Adrenal gland (tissue), 19 donors: ENCODE measurements at places on chromosomes 1 and 21. TPM values are rescaled to one million over a fixed set of nuclear protein-coding genes. Genes with fewer than 3 reads are reported as not detected.

- H3K4me1 ChIP-seq = no peaks in the 10 kb centered on the region
- no peak for DNase-seq
- H3K36me3 ChIP-seq = no peaks in the 10 kb centered on the region
- no peak overlapping the region for H3K27ac ChIP-seq
- no peak overlapping the region for H3K4me3 ChIP-seq
Measured at GRCh38 chr1:209561532-209561931, 22.0 kb upstream of the CAMK1G start.

DNA sequence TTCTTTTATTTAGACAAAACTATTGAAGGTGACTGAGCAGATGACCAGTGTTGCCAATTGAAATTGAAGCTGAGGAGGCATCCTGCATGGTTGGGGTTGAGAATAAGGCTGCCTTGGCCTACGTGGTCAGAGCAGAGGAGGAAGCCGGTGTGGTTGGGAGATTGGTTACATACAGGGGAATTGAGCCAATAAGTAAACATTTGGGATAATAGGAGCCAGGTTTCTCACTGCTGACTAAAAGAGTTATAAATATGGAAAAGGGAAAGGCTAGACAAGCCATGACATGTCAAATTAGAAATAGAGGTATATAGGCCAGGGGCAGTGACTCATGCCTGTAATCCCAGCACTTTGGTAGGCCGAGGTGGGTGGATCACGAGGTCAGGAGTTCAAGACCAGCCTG is 15.8 kb downstream of the SNX7 start:
- H3K27ac ChIP-seq = no peak overlapping the region
- H3K36me3 ChIP-seq = no peaks in the 10 kb centered on the region
- no peaks in the 10 kb centered on the region for H3K27me3 ChIP-seq
- DNase-seq = no peak

DNA sequence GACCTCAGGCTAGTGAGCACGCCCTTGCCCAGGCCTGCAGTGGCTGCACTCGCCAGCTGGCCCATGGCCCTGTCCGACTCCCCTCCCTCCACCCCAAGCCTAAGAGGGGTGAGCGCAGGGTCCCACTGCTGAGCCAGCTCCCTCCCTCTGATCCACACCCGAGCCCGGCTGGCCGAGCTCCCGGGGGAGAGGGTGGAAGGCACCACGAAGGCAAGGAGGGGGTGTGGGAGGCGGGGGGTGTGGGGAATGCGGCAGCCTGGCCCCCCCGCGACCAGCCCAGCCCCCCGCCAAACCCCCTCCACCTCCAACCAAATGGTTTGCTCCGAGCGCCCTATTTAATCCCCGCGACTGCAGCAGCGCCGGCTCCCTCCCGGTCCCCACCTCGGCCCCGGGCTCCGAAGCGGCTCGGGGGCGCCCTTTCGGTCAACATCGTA is at the start of gene CADM3:
Gene CADM3 (plus strand): TSS at position 362 of the 434 bp plus-strand sequence. CDS start 151 bp downstream, outside the sequence.
- no peak within 1 kb of the TSS for H3K27ac ChIP-seq
- peaks cover 27% of the 10 kb centered on the region for H3K27me3 ChIP-seq
- no peaks in the 10 kb centered on the region for H3K36me3 ChIP-seq
- no peak for DNase-seq

- H3K27me3 ChIP-seq = no peaks in the 10 kb centered on the region
- DNase-seq = no peak
- no peaks in the 10 kb centered on the region for H3K36me3 ChIP-seq
- no peaks in the 10 kb centered on the region for H3K4me1 ChIP-seq
- H3K27ac ChIP-seq = no peak overlapping the region
Measured at GRCh38 chr1:187842406-187843165, 1013.8 kb downstream of the PLA2G4A start.

DNA sequence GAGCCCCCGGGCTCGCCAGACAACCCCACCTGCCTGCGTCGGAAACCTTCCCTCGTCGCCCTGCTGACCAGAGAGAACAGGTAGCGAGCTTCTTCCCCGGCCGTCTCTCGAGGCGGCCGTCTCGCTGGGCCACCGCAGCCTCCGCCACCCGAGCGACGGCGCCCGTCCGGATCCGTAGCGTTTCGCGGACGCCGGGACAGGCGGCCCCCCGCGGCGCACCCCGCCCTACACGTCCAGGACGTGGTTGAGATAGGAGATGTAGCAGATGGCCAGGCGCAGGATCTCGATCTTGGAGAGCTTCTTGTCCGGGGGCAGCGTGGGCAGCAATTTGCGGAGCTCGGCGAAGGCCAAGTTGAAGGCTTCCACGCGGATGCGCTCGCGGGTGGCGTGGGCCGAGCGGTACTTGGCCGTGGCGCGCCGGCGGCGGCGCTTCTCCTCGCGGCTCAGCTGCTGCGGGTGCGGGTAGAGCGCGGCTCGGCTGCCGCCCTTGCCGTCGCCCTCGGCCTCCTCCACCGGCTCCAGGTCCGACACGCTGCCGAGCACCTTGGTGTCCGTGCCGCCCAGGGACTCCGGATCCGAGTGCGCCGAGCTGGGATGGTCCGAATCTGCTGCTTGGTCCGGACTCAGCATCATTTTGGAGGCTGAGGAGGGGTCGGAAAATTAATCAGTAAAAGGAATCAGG is 3.0 kb downstream of the NHLH2 start:
- peaks cover 76% of the 10 kb centered on the region for H3K27me3 ChIP-seq
- H3K4me3 ChIP-seq = no peak overlapping the region
- H3K4me1 ChIP-seq = peaks cover 18% of the 10 kb centered on the region

DNA sequence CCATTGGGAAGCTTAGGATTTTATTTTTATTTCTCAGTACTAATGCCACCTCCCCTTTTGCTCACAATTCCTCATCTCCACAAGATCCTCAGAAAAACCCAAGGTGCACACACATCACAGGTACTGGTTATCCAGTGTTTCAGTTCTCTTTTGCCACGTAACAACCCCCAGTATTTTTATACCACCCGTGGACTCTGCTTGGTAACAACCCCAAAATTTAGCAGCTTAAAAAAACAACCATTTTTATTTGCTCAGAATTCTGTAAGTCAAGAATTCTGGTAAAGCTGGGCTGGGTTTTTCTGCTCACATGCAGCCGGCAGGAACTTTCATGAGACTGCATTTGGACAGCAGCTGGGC is 180.0 kb downstream of the KAZN start:
- H3K27me3 ChIP-seq = no peaks in the 10 kb centered on the region
- no peak overlapping the region for H3K27ac ChIP-seq
- no peaks in the 10 kb centered on the region for H3K36me3 ChIP-seq

GRCh38 chr1:193009501-193009900 is 49.7 kb downstream of the UCHL5 start:
- H3K27me3 ChIP-seq = no peaks in the 10 kb centered on the region
- DNase-seq = no peak
- H3K4me1 ChIP-seq = no peaks in the 10 kb centered on the region

GRCh38 chr1:156346636-156347035 is 8.3 kb downstream of the TSACC start:
- no peaks in the 10 kb centered on the region for H3K27me3 ChIP-seq
- no peaks in the 10 kb centered on the region for H3K4me1 ChIP-seq
- H3K27ac ChIP-seq = no peak overlapping the region
- no peaks in the 10 kb centered on the region for H3K36me3 ChIP-seq
- H3K4me3 ChIP-seq = no peak overlapping the region

DNA sequence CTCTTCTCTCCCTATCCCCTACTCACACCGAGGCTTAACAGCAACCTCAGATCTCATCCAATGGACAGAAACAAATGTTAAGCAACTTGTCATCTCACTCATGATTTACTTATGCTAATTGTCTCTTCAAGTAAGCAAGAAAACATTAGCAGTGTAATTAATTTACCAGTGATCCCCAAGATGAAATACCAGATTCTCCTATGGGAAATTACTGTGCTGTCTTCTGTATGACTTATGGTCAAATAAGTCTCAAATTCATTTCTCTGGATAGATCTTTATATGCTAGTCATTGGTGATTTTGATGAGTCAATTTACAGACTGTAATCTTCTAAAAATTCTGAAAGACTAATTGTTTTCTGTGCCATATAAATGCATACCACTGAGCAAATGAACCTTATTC is 32.9 kb upstream of the L1TD1 start:
- H3K4me1 ChIP-seq = no peaks in the 10 kb centered on the region
- no peaks in the 10 kb centered on the region for H3K27me3 ChIP-seq
- H3K4me3 ChIP-seq = no peak overlapping the region
- no peaks in the 10 kb centered on the region for H3K36me3 ChIP-seq
- no peak for DNase-seq
- no peak overlapping the region for H3K27ac ChIP-seq

DNA sequence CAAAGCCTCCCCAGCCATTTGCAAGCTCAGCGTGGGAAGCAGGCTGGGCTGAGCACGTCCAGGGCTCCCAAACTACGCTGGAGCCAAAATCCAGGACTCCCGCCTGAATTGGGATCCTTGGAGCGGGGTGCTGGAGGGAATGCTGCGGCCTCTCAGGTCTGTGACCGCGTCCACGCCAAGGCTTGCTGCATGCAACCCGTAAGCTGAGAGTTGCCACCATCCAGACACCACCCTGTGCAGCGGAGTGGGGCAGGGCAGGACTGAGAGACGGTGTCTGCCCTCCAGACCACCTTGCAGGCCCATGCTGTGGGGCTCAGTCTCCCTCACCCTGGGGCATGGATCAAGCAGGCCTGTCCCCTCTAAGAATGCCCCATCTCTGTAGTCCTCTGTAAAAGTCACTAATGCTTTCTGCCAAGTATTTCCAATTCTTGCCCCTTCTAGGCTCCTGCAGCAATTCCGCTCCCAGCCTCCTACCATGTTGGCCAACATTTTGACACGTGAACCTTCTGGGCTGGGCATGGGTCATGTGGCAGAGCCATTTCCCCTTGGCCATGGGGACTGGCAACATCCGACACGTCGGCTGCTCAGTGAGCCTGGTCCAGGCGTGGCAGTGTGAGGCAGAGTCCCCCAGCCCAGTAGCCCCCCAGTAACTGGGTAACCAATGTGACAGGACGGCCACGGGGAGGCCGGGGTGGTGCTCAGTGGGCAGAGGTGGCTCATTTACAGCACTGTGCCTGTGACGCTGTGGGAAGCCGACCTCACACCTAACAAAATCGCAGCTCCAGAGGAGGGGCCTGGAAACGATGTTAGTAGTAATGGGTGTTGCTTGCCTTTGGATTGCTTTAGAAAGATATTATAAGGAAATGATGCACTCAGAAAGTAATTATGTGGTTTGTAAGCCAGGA is 57.9 kb upstream of the PDE9A start:
- no peak overlapping the region for H3K27ac ChIP-seq
- no peak overlapping the region for H3K4me3 ChIP-seq
- H3K27me3 ChIP-seq = no peaks in the 10 kb centered on the region
- no peaks in the 10 kb centered on the region for H3K4me1 ChIP-seq
- H3K36me3 ChIP-seq = no peaks in the 10 kb centered on the region
- DNase-seq = no peak

- peaks cover 6% of the 10 kb centered on the region for H3K27me3 ChIP-seq
- no peaks in the 10 kb centered on the region for H3K4me1 ChIP-seq
- no peak overlapping the region for H3K27ac ChIP-seq
Measured at GRCh38 chr21:34692458-34693020, 23.7 kb downstream of the CLIC6 start.

CRYBG2 gene
- total RNA-seq = not detected

TSSK3 gene
- 2.4 TPM for total RNA-seq

RSPO1 gene
- not detected for total RNA-seq

ZFP69 gene
- 2.0 TPM for total RNA-seq

SLC1A7 gene
- not detected for total RNA-seq

CD5L gene
- not detected for total RNA-seq

CLEC20A gene
- not detected for total RNA-seq

HES3 gene
- not detected for total RNA-seq

MMEL1 gene
- 1.6 TPM for total RNA-seq

GBP5 gene
- total RNA-seq = 31.0 TPM
